ENCODE measurements at places on chromosomes 3 and 15.
A peak's percentile ranks its signal among the peaks of the same experiment; 100 is the strongest.

- DNase-seq = no peak
Observed at GRCh38 chr3:74067296-74067695, 442.6 kb upstream of the PDZRN3 start.

DNA sequence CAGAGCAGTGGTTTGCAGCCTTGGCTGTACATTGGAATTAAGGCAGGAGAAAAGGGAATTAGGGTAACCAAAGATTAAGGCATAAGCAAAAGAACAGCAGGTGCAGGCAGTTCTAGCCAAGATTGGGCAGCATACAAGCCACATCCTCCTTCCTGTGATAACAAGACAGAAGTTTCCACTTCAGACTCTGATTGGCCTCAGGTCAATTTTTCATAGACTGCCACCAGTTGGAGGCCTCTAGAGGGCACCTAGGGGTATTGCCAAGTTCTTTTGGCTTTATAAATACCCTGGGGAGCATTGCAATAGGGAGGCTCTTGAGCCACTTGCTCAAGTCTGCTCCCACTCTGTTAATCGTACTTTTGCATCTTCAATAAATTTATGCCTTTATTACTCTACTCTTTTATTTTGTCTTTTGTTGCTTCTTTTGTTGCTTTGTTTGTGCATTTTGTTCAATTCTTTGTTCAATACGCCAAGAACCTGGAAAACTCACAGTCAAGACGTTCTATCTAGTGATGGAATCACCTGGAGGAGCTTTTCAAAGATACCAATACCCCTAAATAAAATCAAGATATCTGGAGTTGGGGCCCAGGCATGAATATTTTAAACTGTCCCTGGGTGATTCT, 32.2 kb upstream of the FMN1 start:
- peak; percentile 71 for DNase-seq

- DNase-seq = no peak
Observed at GRCh38 chr15:72086010-72086697, 31.8 kb downstream of the MYO9A start.

- no peak for DNase-seq
Observed at GRCh38 chr3:127888564-127889107, 26.4 kb upstream of the KBTBD12 start.

DNA sequence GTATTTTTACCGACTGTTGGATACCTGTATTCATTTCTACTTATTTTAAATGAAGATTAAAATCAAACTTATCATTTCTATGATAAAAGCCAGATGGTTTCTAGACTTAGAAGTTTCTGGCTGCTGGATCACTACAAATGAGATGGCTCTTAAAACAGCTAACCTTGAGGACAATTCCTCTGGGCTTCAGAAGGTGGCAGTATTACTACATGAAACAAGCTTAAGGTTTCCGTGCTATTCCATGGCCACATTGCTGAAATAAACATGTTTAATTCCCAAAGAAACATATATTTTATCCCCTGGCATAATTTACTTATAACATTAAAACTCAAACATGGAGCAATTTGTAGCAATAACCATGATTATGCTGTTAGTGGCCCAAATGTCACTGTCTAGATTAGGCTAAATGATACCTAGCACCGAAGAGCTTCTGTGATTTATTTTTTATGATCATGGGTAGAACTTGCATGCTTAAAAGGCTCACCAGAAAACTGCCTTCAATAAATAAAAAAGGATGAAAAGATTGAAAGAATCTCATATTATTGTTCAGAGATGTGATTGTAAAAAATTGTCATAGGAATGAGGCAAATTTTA, 204.0 kb upstream of the NANOGP8 start:
- no peak for DNase-seq

DNA sequence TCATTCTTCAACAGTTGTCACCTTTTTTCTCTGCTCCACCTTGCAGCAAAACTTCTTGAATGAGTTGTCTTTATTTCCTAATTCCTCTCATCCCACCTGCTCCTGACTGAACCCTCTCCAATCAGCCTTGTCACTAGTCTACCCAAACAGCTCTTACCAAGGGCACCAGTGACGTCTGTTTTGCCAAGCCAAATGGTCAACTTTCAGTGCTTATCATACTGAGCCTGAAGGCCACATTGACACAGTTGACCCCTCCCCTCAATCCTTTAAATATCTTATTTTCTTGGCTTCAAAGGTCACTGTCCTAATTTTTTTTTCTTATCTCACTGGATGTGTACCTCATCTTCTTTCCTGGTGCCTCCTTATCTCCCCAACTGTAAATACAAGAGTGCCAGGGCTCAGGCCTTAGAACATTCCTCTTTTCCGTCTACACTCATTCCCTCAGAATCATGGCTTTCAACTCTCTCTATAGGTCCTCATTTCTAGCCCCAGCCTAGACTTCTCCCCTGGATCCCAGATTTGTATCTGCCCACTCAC, 43.2 kb downstream of the CMTM8 start:
- no peak for DNase-seq

DNA sequence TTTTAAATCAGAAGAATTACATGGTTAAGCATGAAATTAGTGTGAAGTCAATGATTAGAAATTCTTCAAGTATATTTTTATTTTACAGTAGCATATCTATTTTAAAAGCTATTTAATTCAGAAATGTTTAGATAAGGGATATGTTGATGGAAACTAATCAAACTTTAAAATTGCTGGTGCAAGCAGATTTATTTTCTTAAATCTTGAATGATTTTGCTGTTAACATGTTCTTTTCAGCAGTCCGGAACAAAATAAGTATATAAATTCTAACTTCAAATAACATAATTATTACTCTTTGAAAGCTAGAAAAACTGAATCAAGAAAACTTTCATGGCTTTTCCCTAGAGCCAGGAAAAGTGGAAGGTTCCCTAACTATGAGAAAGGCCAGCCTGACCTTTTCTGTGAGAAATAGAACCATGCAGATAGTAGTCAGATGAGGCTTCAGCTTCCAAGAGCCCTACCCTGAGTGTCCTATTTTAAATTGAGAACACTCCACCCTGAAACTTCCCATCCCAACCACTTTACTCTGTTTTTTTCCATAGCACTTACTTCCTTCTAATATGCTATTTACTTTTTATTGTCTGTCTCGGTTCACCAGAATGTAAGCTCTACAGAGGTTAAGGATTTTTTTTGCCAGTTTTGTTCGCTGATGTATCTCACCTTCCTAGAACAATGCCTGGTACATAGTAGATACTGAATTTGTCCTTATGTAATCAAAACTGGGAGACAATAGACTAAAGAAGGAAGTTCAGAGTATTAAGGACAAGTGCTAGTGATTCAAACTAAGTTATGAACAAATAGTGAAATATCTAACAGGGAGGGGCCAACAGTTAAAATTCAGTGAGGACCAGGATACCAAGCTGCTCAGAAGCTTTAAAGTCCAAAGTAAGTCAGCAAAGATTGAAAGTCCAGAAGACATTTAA, 66.8 kb downstream of the CD200R1L start:
- no peak for DNase-seq

GRCh38 chr3:43770426-43771103, 79.8 kb downstream of the ABHD5 start:
- peak; percentile 64 for DNase-seq

GRCh38 chr3:28301688-28302087, 46.8 kb upstream of the ZCWPW2 start:
- no peak for DNase-seq

- DNase-seq = no peak
Observed at GRCh38 chr3:75983609-75984290, 198.4 kb upstream of the ZNF717 start.

GRCh38 chr3:187044206-187044605, 95.1 kb downstream of the RPL39L start:
- DNase-seq = no peak

GRCh38 chr3:86990012-86990733, 776 bp downstream of the VGLL3 start:
- DNase-seq = peak; percentile 20

- DNase-seq = no peak
Observed at GRCh38 chr3:189490749-189491148, 140.4 kb upstream of the TP63 start.

DNA sequence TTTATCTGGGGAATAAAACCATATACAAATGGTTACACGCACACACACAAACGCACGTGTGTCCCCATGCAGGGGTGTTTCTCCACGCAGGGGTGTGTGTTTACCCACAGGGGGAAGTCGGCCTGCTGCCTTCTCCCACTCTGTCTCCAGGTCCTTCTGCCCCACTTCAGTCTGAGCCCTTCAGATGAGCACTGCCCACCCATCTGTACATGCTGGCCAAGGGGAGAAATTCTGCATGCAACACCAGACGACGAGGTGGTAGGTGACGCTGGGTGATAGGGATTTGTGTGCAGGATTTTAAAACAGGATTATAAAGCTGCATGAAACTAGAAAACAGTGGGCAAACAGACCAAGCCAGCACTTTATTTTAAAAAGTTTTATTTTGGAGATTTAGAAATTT, 122.5 kb downstream of the TJP1 start:
- DNase-seq = no peak

DNA sequence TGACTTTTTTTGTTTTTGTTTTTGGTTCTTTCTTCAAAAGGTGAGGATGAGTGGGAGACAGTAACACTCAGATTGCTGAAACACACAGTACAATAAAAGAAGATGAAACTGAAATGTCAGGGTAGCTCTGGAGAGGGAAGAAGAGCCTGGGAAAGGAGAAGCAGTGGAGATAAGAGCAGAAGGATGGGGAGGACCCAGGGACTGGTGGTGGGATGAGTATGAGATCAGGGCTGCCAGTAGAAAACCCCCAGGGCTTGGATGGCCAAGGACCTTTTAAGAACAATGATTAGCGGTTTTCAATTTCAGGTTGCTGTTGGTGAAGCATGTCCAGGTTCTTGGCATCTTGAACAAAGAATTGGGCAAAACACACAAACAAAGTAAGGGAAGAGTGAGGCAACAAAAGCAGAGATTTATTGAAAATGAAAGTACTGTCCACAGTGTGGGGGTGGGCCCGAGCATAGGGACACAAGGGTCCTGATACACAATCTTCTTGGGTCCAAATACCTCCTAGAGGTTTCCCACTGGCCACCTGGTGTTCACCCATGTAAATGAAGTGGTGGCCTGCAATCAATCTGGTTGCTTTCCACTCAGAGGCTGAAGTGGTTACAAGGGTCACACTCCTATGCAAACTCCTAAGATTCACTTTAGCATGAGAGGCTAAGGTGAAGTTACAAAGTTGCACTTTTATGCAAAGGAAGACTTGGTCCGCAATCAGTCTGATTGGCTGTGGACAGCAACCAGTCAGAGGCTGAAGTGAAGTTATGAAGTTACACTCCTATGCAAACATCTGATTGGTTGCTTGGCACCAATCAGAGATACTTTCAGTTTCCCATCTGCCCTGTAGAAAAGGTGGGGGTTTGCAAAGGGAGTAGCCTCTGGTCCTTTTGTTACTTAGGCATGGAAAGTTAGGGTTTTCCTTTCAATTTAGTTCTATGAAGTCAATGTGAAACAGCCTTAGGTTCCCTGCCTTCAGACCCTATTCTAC, 26.1 kb upstream of the MFSD1 start:
- DNase-seq = no peak

DNA sequence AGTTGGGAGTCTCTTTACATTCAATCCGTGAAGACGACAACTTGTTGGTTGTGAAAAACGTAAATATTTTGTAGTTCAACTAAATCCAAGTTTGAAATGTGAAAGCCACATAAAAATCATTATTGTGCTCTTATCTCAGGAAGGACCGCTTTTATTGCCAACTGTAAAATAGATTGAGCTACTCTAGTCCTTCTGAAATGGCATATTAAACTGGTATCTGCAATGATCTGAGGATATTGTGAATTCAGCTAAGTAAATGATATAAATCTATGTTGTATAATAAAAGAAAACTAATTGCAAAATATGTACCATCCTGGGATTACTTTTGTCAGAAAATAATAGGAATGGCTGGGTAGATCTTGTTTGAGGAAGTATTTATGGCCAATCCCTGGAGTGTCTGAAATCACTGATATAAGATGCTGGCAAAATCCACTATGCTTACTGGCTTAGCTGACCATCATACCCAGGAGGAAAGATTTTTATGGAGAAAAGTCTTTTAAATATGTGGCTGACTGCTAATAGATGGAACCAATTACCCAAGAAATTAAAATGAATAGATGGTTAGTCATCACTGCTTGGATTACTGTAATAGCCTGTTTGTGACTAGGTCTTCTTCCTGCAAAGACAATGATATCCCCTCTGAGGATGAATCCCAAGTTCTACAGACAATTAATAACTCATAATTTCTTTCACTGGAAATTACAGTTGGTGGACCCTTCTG, 191.8 kb downstream of the SEMA6D start:
- DNase-seq = no peak

DNA sequence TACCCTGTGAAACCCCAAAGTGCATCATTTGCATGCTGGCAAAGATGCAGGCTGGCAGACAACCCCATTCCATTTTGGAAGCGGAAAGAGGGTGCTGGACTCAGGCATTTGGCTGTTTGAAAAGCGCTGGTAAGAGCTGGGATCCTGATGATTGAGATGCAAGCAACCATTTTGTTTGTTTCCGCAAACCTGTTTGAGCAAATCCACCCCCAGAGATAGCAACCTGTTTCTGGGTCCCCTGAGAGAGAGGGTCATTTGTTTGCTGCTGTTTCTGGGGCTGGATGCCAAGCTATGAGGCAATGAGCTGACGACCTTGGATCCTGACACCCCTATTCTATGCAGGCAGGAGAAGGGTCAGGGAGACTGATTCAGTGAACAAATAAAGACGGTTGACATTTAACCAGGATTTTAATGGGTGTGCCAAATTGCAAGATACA, 9.8 kb downstream of the SLC6A1 start:
- no peak for DNase-seq

- no peak for DNase-seq
Observed at GRCh38 chr3:176855901-176856486, 341.3 kb downstream of the TBL1XR1 start.

- no peak for DNase-seq
Observed at GRCh38 chr15:92049290-92049989, 195.9 kb downstream of the SLCO3A1 start.

DNA sequence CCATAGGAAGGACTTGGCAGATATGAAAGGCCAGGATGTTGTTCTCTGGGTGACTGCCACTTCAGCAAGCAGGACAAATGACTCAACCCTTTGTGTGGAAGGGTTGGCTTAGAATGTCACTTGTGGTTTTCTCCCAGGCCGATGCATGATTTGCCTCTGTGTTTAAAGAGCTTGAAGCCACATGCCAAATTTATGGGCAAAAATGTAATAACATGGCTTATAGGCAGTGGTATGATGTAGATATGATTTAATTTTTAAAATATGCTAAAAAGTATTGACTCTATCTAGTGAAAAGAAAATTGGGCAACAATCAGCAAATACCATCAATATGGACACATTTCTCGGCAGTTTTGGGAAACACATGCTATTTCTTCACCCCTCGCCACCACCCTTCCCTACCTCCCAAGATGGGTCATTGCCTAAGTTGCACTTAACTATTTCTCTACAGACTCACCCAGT, 114.6 kb downstream of the CYP19A1 start:
- no peak for DNase-seq

Data from stimulated activated CD4-positive, alpha-beta T cell treated with anti-CD3 and anti-CD28 coated beads, Interleukin-15, amount 100 ng/mL, for 24 hours (primary cell).